ENCODE measurements at places on chromosomes 3 and 15.

GRCh38 chr3:95280711-95281352 lies 1218.0 kb downstream of the NSUN3 start:
- DNase-seq = no peak

- no peak for DNase-seq
Measured at GRCh38 chr3:12675115-12675810, 11.3 kb upstream of the RAF1 start.

DNA sequence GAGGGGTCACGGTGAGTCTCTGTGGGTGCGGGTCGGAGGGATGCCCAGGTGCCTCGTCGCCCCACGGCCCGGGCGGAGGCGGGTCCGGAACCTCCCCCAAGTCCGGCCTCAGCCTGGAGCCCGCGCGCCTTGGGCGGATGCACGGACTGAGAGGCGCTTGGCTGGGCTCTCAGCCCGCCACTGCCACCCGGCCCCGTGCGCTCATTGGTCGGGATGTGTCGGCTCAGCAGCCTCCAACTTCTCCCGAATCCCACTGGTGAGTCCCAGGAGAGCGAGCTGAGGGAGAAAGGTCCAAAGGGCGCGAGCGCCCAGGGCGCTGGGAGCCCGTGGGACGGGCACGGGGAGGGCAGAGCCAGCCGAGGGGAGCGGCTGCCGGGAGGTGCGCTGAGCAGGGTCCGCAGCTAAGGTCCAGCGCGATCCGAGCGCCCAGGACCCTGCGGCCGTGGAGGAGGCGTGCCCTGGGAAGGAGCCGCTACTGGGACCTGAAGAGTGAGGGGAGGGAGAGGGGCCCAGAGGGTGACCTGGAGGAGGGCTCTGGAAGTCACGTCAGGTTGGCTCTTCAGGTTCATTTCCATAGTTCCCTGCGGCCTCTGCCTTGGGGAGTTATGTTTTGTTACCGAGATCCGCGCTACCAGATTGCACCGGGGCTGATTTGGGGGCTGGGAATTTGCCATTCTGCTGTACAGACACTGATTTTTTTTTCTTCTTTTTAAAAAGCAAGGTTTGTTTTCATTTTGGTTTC lies at the start of gene MME:
MME (plus strand) TSS at position 574 of the 742 bp plus-strand sequence. CDS start 3,849 bp downstream, outside the sequence.
- peak; percentile 49 for DNase-seq

GRCh38 chr3:154151969-154152368 lies 30.8 kb downstream of the ARHGEF26 start:
- DNase-seq = no peak

GRCh38 chr3:84881288-84881687 lies 77.5 kb upstream of the CADM2 start:
- no peak for DNase-seq

DNA sequence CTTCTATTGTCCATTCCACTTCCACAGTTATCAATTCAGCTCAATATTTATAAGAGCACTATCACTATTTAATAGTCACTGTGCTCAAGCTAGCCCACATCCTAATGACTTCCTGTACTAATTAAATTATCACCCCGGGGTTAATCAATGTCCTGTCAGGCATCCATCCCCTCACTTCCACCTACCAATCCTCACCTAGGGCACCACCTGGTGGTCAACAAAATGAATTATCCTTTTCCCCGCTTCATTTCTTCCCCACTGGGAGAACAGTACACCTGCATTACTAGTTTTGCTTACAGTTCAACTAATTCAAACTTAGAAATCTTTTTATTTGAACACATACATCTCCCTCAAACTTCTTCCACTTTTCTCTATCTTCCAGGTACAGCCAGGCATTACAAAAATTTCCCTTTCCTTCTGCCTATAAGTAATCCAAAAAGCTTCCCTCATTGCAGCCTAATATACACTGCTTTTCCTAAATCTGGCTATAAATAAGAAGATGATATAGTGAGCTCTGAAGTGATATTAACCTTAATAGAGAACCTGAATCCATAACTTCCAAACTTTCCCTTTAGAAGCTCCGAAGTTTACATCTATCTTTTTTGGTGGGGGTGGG lies 68.5 kb downstream of the TMCC1 start:
- peak; percentile 50 for DNase-seq

- DNase-seq = peak; percentile 18
Measured at GRCh38 chr3:146187334-146187950, 26.5 kb upstream of the PLOD2 start.

- no peak for DNase-seq
Measured at GRCh38 chr15:73869216-73869995, 4.0 kb upstream of the TBC1D21 start.

DNA sequence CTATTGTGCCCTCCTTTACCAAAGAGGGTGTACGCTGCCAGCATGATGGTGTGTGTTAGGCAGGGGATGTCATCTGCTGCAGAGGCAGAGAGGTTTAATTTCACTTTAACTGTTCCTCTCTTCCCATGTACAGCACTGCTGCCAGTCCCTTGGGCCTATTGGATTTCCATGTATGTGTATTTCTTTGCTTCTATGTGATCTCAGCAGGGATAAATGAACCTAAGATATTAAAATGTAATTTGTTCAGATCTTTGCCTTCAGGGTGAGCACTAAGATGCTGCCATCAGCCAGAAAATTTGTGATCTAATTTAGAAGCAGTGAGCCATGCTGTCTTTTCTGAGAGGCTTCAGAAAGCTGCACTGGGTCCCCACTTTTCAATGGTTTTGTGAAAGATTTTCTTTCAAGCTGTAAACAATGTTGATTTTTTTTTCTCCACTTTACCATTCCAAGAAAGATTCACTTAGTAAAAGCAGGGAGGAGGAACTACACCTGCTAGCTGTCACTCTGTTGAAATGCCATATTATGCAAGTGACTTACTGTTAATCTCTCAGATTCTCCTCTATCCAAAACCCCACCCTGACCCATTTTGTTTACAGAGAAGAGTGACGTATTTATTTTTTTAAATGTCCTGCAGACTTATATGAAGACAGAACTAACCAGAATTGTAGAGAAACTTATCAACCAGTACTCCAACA lies 261.9 kb downstream of the TBL1XR1 start:
- no peak for DNase-seq

- DNase-seq = no peak
Measured at GRCh38 chr3:183182073-183182472, 19.5 kb upstream of the LAMP3 start.

DNA sequence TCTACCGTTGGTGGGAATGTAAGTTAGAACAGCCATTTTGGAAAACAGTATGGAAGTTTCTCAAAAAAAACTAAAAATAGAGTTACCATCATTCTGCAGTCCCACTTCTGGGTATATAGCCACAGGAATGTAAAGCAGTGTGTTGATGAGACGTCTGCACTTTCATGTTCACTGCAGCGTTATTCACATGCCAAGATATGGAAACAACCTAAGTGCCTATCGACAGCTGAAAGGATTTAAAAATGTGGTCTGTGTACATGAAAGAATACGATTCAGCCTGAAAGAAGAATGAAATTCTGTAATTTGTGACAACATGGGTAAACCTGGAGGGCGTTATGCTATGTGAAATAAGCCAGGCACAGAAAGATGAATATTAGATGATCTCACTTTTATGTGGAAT lies 157.7 kb downstream of the THSD4 start:
- no peak for DNase-seq

DNA sequence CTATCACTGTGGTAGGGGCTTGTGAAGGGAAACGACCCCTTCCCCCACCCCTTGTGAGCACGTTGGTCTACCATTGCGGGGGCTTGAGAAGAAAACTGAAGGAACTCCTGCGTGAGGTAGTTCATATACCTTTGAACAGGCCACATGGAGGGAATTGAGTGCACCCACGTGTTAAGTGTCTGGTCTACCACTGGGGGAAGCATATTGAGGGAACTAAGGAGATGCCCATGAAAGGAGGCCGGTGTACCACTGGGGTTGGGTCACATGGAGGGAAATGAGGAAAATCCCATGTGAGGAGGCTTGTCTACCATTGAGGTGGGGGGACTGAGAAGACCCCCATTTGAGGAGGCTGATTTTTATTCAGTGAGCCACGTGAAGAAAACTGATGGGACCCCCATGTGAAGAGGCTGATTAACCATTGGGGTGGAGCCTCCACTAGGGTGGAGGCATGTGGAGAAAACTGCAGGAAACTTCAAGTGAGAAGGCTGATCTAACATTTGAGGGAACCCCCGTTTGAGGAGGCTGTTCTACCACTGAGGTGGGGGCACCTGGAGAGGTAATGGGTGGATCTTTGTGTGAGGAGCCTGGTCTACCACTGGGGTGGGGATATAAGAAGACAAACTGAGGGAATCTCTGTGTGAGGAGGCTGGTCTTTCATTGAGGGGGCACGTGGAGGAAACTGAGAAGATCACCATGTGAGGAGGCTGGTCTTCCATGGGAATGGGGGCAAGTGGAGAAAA lies 163.2 kb downstream of the FBLN2 start:
- DNase-seq = no peak

DNA sequence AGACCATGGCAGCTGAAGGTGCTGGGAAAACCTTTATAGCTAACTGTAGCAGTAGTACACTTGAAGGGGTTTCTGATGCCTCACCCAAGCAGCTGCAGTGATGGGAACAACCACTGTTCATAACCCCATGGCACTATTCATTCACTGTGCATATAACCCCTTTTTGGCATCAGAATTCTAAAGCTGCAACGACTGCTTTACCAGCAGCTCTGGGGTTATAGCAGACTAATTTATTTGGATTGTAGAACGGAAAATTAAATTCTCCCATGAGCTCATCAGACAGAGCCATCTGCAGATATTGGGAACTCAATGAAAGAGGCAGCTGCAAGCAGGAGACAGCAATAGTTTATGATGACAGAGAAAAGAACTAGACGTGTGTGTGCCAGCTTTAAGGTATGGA lies 28.6 kb downstream of the TFDP2 start:
- no peak for DNase-seq

DNA sequence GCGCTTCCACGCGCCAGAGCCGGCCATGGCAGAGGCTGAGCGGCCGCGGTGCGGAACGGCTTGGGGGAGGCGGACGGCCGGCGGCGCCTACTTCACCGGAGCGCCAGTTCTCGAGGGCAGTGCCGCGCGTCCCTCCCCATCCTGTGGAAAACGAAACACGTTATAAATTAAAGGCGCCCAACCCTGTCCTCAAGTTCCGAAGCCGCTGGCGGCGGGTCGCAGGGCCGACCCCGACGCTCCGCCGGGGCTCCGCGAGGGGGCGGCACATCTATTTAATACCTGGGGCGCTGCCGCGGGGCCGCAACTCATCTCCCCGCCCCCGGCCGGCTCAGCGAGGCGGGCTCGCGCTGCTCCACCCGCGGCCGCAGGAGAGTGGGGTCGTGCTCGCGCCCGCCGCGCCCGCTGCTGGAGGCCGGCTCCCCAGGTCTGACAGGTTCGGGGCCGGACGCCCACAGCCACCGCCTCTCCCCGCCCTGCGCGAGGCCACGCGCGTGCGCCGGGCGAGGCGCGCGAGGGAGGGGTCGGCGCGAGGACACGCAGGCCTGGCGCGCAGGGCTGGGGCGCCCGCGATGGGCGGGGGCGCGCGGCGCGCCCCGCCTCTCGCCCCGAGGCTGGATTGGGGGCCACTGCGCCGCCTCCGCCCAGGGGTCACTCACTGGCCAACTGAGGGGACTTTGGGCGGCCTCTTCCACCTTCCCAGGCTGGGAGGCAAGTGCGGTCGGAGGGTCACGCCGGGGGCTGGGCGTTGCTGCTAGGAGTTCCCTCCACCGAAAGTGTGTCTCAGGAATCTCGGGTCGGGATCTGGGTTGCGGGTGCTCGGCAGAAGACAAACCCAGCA lies at the start of gene SLC30A4:
SLC30A4 (minus strand) TSS at position 428 of the 838 bp plus-strand sequence; CDS start at position 27, 401 bp downstream.
- DNase-seq = peak; percentile 39

DNA sequence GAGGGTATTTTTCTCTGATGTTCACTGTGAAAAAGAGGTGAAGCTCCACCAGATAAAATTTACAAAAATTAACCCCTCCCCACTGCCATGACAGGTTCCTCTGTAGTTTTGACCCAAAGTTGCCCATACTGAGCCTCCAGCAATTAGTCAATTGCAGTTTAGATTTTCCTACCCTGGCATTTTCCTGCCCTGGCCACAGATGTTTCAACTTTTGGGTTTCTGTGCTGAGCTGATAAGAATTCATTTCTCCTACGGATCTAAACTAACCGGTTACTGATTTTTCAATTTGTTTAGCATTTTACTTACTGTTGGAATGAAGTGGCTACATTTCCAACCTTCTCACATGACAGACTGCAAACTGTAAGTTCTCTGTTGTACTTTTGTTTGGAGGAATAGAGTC lies 1346.1 kb upstream of the EPHA6 start:
- DNase-seq = no peak

DNA sequence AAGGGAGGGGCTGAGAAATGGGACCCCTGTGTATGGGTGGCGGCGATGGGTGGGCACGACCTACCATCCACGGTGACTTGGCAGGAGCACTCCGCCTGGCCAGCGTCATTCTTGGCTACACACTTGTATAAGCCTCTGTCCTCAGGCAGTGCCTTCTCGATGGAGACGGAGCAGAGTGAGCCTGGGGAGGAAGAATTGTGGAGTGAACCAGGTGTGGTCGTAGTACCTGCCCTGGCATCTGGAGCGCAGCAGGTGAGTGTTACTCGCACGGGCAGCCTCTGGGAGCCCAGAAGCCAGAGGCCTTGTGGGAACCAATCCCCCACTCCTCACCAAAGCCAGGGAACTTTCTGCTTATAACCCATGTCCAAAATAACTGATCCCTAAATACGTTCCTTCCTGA lies 107.8 kb upstream of the HACD2 start:
- no peak for DNase-seq

DNA sequence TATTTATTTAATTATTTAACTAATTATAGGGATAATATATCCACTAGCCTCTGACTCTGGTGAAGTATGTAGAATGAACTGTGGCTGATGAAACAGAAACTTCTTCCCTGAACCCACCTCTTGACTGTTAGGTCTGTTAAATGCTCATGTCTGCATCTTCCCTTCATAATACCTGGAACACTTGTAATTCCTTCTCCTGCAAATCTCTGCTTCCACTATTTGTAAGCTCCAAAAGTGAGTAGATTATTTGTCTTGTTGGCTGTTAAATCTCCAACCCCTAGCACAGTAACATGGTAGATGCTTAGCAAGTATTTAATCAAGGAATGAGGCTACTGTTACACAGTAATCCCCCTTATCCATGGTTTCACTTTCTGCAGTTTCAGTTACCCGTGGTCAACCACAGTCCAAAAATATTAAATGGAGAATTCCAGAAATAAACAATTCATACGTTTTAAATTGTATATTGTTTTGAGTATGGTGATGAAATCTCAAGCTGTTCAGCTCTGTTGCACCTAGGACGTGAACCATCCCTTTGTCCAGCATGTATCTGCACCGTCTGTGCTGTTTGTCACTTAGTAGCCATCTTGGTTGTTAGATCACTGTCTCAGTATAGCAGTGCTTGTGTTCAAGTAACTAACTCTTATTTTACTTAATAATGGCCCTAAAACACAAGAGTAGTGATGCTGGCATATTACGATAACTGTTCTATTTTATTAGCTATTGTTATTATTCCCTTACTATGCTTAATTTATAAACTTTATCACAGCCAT lies 5.7 kb downstream of the TTBK2 start:
- no peak for DNase-seq

DNA sequence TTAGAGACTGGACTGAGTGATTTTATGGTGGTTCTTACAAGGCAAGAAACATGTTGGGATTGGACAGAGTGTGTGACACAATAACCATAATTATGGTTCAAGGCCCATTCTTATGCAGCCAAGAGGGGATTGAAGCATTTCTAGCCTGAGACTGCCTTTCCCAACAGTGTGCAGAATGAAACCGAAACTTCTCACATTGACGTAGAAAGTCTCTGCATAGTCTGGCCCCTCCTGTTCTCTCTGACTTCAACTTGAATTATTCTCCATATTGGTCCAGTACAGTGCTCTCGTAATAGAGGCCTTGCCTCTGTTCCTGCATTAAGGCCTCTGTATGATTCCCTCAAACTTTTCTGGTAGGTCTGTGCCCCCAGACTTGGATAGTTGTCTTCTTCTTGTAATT lies 138.3 kb downstream of the DIPK2A start:
- DNase-seq = no peak

- DNase-seq = no peak
Measured at GRCh38 chr15:100429116-100429728, 87.4 kb upstream of the ADAMTS17 start.

Data from neural crest cell (in vitro differentiated cells).